Ecto neural progenitor cell (in vitro differentiated cells): ENCODE measurements at places on chromosomes 2 and 18.

DNA sequence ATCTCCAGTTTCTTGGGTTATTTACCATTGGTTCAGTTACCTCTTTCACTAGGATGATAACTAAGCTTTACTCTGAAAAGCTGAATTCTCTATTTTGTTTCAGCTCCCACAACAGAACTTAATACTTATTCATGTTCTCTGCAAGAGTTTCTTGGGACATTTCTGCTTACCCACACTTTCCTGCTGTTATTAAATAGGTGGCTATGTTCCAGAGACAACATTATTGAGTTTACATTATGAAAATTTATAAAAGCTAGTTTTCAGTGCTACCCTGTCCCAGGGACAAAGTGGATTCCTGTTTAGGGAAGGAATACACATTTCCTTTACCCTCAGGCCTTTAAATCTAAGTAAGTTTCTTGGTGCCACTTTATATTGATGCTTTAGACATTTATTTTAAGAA, 7.0 kb upstream of the GPD2 start:
- DNase-seq: no peak

DNA sequence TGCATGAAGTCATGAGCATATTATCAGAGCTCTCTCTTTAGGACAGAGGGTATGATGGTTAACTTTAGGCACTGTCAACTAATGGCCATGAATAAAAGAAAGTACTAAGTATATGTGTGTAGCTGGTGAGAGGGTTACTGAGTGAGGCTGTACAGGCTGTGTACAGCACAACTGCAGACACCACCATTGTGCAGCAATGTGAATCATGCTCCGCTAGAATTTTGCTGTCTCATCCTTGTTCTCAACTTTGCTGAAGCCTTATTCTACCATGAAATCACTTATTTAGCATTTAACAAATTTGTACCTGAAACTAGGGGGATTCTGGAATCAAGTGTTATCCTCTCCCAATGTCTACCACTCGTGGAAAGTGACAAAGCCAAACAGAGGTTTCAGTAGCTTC, 414.9 kb downstream of the PLCL1 start:
- no peak for DNase-seq

DNA sequence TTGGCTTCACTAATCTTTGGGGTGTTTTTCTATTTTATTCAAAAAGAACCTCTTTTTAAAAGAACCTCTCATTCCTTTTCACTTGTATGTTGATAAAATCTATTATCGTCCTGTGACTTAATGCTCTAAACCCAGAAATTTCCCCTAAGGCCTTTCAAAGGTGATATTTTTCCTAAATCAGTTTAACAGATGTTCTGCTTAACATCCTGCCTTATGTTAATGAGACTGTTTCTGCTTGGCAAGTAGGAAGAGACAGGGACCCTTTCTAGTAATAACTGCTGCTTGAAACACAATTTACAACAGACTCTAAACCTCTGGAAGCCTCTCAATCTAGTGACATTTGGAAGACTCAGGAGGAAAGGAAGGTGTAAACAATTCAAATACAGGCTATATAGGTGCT, 128.8 kb downstream of the KCNJ3 start:
- DNase-seq: no peak

GRCh38 chr2:218368621-218369153, 12.0 kb downstream of the CATIP start:
- peak; percentile 65 for DNase-seq

DNA sequence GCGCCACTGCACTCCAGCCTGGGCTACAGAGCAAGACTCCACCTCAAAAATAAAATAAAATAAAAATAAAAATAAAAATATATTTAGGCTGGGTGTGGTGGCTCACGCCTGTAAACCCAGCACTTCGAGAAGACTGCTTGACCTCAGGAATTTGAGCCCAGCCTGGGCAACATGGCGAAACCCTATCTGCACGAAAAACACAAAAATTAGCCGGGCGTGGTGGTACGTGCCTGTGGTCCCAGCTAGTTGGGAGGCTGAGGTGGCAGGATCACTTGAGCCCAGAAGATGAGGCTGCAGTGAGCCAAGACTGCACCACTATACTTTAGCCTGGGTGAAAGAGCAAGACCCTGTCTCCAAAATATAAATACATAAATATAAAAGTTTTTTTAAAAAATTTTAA, 6.4 kb downstream of the RTN4 start:
- no peak for DNase-seq

DNA sequence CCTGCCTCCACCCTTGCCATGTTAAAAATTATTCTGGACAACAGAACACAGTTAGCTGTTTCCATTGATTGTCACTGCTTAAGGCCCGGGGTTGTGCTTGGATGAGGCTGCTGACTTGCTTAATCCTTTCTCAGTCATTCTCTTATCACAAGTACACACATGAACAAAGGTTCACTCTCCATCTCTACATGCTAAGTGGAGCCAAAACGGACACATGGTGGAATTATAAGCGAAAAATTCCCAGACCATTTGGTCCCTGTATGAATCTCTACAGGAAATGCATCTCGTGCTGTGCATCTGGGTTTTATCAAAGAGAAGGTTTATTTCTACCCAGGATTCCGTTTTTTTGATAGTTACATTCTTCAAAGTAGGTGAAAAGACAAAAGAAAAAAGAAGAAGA, 177.5 kb upstream of the ETAA1 start:
- no peak for DNase-seq

GRCh38 chr2:213016166-213016983, 135.0 kb downstream of the IKZF2 start:
- no peak for DNase-seq

- no peak for DNase-seq
Observed at GRCh38 chr18:75057169-75057960, 151.6 kb downstream of the PTGR3 start.

DNA sequence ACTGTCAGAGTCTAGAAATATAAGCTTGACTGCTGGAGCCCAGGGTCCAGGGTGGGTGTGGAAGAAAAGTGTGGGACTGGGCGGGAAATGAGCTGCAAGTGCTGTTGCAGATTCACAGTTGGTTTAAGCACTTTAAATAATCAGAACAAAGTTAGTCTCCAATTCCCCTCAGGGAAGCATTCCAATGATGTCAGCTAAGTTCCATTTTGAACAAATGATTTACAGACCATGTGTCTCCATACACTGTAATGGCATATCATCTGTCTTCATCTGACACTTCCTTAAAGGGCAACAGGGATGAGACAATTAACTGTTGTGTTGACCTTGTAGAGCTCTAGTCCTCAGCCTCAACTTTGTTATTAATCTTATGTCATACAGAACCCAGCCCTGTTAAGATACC, 31.5 kb upstream of the REG3A start:
- no peak for DNase-seq

GRCh38 chr18:79511671-79512301, 116.1 kb downstream of the NFATC1 start:
- DNase-seq: peak; percentile 41

DNA sequence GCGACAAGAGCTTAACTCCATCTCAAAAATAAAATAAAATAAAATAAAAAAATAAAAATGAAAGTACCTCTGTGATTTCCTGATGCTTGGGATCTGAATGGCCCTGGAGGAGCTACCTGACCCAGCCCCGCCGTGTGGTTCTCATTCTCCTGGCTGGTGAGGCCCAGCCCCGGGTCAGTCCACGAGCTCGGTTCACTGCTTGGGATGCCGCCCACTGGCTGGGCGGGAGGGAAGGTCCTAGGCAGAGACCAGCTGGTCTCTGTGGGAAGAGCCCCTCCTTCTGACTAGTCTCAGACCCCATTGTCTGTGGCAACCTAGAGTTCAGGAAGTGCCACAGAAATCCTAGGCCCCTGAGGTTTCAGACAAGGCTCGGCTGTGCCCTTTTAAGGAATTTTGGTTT, 55.1 kb upstream of the DLGAP1 start:
- DNase-seq: no peak

DNA sequence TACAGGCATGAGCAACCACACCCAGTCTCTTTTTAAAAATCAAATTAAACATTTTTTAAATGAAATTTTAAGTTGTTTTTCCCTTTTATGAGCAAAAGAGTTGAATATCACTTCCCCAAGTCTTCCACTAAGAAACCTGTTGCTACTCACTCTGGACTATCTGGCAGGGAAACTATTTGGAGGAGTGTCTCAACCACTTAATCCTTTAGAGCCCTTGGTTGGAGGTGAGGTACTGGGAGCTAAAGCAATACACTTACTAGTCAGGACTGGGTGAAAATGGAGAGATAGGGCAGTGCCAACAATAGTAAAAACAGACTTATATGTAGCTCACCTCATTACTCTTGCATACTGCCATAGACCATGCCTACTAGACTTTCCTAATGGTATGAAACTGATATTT, 135.5 kb downstream of the RND3 start:
- no peak for DNase-seq

DNA sequence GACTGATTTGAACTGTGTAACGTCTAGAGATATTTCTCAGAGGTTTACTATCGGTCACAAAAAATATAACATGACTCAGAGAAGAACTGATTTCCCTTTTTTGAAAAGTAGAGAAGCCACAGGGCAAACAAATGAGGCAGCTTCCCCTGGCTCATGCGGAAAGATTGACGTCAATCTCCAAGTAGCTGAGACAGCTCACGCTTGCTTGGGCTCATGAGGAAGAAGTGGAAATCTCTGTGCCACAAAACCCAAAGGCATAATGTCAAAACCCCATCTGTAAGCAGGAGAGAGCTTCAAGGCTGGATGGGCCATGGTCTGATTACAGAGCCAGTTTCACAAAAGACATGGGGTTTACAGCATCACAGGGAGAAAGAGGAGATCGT, 188.1 kb downstream of the ARL4C start:
- DNase-seq: no peak

- no peak for DNase-seq
Observed at GRCh38 chr2:217382794-217383193, 522.9 kb upstream of the TNP1 start.

- no peak for DNase-seq
Observed at GRCh38 chr18:6088432-6088831, 193.1 kb upstream of the TMEM200C start.

DNA sequence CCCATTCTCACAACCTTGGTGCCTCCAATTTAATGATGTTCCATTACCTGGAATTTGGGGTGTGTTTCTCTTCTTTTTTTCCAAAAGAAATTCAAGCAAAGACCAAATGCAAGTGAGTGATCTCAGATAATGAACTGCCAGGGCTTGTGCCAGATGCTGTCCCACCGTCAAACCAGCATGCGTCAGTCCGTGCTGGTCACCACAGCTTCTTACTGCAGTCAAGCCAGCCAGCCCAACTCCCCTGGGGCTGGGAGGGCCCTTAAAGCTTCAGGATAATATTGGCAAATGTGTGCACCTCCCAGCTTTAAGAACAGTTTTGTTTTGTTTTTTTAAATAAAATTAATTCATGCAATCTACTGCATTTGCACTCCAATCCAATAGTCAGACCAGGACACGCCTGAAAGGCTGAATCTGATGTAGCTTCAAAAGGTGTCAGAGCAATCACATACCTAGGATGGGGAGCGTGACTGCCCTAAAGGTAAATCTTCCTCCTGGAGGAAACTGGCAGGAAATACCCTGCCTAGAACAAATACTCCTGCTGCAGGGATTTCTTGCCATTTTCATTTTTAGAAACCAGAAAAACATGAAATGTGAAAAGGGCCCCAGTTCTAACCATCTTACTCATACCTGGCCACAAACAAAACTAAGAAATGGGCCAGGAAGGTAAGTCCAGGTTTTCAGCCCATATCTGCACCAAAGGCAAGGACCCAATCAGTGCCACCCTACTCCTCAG, 26.8 kb upstream of the SP3 start:
- no peak for DNase-seq

DNA sequence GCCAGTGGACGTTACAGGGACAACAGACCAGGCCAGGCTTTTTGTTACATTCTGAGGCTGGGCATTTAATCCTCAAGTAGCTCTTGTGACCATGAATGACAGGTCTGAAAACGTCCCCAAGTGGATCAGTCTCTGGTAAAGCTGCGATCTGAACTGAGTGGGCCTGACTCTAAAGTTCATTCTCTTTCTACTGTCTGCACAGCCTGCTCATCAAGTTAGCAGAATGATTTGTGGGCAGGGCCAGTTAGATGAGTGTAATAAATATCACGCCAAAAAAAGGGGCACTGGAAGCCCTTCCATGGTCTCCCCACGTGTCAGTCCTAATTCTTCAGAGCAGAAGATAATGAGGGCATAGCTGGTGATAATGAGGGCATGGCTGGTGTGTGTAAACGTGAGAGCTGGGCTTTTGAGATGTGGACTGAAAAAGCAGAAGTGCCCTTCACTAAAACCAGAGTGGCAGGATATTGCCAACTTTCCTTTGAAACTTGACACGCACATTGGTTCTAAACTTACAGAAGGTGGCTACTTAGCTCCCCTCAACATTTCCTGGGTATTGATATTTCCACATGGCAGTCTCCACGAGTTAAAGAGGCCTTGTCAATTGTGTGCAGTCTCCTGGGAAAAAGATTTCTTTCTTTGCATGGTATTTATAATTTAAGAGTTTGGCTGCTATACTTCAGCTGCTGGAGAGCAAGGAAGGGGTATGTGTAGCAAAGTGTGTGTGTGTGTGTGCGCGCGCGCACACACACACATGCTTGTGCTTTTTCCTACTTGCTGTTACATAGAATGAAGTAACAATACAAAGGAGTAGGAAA, 72.7 kb upstream of the LYPD6B start:
- DNase-seq: no peak

GRCh38 chr2:64957109-64957903, 31.9 kb upstream of the SLC1A4 start:
- no peak for DNase-seq

- peak; percentile 49 for DNase-seq
Observed at GRCh38 chr2:220533485-220533884, 906.1 kb downstream of the SLC4A3 start.

DNA sequence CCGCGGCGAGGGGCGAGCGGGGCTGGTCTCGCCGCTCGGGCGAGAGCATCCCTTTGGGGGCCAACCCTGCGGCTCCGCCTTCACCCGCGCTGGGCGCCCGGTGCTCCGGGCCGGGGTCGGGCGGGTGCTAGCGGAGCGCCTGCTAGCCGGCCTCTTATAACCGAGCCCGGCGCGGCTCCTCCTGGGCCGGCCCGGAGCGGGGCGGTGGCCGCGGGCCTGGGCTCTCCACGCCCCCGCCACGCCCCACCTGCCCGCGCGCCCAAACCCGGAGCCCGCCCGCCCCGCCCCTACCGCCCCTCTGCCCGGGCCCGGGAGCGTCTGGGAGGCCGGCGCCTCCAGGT, at the start of gene FOXI3:
FOXI3 (minus strand) TSS at position 129 of the 341 bp plus-strand sequence. CDS start 158 bp downstream, outside the sequence.
- DNase-seq: peak; percentile 68

GRCh38 chr2:49959961-49960553, 805.7 kb upstream of the FSHR start:
- no peak for DNase-seq

DNA sequence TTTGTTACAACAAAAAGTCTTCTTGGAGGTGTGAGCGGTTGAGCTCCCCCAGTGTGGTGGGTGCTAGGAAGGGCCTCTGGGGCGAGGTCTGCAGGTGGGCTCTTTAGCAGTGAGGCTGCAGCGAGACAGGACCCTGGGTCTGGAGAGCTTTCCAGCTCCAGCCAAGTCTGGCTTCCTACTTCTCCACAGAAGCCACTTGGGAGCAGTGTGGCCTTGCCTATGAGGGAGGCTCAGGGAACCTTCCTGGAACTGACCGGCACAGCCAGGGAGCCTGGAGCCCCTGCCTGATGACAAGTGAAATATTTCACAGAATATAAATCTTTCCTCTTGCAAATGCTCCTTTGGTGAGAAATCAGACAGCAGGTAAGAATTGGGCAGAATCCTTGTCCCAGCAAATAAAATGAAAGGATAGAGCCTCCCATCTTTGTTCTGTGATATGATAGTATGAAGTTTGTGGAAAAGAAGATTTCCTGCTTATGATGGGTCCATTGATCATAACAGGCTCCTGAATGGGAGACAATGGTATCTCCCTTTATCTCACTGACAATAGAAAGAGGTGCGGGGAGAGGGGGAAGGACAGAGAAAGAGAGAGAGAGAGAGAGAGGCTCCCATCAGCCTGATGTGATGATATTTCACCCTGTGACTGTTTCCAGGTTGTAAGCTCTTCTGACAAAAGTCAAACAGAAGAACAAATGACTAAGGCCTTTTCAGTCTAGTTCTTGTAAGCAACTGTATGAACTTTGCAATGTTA, 289.8 kb upstream of the SPRED2 start:
- DNase-seq: peak; percentile 72
